ENCODE measurements at places on chromosomes 4 and X.

DNA sequence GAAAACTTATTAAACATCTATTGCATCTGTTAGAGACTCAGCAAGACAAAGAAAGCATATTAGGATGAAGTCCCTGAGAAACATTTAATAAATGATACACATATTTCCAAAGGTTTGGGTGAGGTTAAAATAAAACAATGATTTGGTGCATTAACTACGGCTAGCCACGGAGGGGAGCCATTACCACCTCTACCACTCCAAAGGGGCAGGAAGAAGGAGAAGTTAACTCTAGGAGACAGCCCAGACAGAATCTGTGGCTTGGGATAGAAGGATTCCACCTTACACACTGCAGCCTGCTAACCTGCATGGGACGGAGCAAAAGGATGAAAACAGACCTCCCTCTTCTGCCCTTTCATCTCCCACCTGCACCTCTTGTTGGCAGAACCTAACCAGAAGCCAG, 189.1 kb upstream of the C1QTNF7 start:
- no peak for DNase-seq

DNA sequence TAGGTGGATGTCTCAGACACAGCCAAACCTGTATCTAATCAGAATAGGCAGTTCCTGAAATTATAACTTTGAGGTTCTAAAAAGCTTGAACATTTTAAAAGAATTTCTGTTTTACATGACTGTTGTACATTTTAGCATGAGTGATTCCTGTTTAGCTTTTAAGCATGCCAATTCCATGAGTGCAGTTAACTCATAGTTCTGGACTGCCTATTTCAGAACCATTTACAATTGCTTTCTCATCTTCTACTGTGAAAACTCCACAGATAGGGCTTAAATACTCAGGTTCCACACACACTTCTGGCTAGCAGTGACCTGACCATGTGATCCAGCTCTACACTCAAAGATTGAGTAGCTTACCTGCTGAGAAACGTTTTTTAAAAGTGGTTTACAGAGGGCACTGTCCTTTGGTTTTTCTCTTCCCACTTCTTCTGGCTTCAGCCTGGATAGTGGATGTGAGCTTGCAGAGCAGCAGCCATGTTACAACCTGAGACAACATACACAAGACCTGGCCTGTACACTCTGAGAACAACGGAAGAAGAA, 280.8 kb downstream of the ANKRD50 start:
- DNase-seq, result no peak

GRCh38 chr4:76997532-76997931, 48.0 kb downstream of the SEPTIN11 start:
- DNase-seq, result no peak

DNA sequence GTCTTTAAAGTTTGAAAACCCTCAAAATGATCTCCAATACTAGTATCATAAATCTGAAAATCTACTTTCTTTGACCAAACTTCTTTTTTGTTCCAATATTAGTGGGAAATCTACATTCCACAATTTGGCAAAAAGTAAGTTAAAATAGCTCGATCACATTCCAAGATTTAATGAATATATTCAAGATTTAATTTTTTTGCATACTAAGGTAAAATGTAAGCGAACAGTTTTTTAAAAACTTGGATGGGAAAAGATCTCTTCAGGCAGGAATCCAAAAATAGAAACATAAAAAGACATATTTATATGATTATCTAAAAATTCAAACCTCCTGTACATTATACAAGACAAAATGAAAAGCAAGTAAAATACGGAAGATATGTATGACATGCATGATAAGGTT, 31.2 kb downstream of the CNOT6L start:
- no peak for DNase-seq

GRCh38 chrX:44733931-44734330, 109.9 kb upstream of the DUSP21 start:
- no peak for DNase-seq

GRCh38 chr4:149031399-149031798, 589.2 kb upstream of the NR3C2 start:
- DNase-seq, result no peak

DNA sequence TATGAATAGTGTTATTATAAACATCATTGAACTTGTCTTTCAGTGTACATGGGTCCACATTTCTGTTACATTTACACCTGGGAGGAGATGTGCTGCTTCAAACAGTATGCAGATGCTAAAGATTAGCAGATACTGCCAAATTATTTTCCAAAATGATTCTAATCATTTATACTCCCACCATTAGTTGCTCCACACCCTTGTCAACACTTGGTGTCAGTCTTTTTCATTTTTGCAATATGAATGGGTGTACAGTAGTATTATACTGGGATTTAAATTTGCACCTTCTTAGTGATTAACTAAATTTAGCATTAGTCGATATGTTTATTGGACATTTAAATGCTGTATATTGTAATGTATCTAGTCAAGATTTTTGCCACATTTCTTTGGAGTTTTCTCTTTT, 131.6 kb upstream of the GRID2 start:
- DNase-seq, result no peak

GRCh38 chrX:19739683-19740082, 147.7 kb downstream of the SH3KBP1 start:
- DNase-seq, result peak; percentile 10

- DNase-seq, result no peak
Observed at GRCh38 chr4:182145334-182145905, 97.8 kb upstream of the TENM3 start.

GRCh38 chr4:52248820-52249219, 197.7 kb downstream of the SPATA18 start:
- no peak for DNase-seq

- no peak for DNase-seq
Observed at GRCh38 chr4:17096692-17097091, 198.2 kb upstream of the LDB2 start.

DNA sequence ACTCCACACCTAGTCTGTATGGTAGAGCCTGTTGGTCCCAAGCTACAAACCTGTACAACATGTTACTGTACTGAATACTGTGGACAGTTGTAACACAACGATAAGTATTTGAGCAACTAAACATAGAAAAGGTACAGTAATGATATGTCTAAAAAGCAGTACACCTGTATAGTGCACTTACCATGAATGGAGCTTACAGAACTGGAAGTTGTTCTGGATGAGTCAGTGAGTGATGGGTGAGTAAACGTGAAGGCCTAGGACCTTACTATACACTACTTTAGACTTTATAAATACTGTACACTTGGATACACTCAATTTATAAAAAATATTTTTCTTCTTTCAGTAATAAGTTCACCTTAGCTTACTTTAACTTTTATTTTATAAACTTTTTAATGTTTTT, 104.0 kb downstream of the TMA16 start:
- no peak for DNase-seq

DNA sequence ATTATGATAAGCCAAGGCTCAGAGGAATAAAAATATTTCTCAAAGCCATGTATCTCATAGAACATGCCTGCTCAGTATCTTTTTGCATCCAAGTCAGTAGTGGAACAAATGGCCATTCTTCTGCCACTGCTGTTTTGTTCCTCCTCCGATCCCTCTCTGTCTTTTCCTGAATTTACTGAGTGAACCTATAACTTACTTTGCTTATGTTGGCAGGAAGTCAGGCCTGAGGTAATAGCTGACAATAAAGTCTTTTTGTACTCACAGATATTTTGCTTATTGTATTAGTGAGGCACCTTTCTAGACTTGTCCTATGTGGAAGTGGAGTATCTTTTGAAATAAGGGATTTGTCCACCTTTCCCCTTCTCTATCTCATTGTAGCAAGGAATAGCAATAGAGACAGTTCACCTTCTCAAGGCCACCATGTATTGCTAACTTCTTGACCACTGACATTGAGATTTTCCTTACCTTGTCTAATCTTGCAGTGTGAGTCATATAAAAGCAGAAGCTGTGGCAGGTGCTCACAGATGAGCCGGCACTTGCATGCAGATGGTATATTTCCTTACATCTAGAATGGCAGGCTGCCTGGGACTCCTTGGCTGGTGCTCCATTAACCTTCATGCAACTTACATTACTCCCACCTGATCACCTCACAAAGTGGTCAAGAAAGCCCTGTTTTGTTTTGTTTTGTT, 68.2 kb downstream of the AGTR2 start:
- no peak for DNase-seq

DNA sequence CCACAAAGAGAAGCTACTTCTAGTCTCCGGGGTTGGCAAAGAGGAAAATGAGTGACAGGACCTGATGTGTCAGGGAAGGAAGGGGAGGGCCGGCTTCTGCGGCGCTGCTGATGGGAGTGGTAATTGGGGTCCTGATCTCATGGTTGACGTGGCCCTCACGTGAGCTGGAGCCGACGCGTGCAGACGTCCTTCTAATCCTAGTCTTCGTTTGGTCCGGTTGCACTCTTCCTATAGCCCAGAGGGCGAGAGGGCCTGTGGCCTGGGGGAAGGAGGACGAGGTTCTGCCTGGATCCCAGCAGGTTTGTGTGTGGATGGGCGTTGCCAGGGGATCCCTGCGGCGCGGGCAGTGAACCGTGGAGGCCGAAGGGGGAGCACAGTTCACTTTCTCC, at the start of gene ARMCX1:
TSS of gene ARMCX1 (plus strand) at position 186 of the 389 bp plus-strand sequence. CDS start 2,384 bp downstream, outside the sequence.
- no peak for DNase-seq

DNA sequence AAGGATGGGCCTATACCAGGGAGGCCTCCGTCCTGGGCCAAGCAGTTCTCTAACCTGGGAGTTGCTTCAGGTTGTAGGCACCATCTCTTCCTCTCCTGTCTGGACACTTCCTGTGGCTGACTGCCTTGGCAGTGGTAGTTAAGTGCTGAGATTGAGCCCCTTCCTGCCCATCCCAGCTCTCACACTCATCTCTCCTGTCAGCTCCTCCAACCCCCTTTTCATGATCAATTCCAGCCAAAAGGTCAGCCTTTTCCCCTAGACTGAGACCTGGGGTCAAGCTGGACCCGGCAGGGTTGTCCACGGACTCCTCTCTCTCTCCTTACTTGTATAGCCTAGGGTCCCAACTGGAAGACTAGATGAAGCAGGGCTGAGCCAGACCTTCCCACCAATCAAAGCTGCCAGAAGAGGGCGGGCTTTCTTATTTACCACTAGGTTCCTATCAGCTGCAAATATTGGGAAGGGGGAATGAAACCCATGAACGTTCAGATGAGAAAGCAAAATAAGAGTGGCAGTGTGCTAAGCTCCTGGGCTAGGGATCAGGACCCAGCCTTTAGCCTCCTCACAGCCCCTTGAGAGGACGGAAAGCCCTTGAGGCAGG, 34.5 kb downstream of the KDM5C start:
- DNase-seq, result no peak

DNA sequence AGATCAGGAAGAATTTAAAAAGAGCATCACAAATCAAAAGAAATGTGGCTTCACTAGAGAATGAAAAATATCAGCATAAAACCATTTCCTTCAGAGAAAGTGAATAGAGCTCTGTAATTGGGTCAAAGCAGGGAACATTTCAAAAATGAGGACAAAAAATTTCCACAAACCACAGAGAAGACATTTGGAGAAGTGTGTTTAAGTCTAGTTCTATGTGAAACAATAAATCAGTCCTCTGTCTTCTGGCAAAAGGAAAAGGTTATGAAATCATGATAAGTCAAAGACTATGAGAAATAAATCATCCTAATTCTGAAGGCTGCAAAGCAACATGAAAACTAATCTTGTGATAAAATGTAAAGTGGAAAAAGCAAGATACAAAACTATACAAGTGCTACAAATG, 27.9 kb downstream of the SMPX start:
- no peak for DNase-seq

- no peak for DNase-seq
Observed at GRCh38 chrX:31870267-31870666, 798.4 kb upstream of the FTHL17 start.

DNA sequence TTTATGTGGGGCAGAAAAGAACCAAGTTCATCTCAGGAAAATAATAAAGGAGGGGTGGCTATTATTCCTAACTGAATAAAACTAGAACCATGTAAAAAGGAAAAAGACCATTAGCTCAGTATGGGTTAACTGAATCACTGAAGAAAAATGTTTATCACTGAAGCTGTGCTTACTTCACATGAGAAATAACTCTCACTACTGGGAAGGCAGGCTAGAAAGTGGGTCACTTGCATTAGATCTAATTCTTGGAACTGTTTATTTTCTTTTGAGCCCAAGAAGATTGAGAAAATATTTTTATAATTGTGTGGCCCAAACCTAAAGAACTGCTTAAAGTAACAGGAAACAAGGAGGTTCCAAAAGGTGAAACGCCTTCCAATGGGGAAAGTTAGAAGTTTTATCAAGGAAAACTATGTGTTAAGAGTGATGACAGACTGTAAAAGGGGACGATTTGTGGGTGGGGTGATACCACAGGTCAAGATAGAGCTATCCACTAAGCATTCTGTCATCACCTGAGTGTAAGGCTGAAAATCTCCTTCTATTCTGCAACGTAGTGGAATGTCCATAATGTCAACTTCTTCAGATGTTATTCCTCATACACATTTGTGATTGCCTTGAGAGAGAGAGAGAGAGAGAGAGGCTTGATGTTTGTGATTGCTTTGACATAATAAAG, 1083.5 kb downstream of the PCDH7 start:
- DNase-seq, result no peak

GRCh38 chr4:141646969-141647368, 10.6 kb downstream of the IL15 start:
- no peak for DNase-seq

GRCh38 chr4:17718471-17718870, 63.0 kb downstream of the FAM184B start:
- no peak for DNase-seq

DNA sequence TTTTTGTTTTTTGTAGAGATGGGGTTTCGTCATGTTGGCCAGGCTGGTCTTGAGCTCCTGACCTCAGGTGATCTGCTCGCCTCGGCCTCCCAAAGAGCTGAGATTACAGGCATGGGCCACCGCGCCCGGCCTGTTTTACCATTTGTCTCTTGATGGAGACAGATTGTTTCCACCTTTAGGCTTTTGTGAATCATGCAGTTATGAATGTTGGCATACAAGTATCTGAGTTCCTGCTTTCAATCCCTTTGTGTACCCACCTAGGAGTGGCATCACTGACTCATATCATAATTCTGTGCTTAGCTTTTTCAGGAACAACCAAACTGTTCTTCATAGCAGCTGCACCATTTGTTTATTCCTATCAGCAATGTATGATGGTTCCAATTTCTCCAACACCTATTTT, 20.2 kb upstream of the MGST2 start:
- DNase-seq, result no peak

DNA sequence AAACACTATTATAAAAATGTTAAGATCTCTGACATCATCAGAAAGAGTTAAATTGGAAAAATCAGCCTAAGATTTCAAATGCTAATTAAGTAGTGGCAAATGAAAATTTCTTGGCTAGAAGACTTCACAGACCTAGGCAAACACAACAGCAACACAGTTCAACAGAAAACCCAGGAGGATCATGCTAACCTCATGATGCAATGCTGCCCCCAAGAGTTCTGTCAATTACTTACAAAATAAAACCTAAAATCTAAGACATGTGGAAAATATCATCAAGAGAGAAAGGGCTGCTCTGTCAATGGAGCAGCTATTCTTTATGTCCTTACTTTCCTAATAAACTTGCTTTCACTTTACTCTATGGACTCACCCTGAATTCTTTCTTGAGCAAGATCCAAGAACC, 21.0 kb downstream of the S100G start:
- DNase-seq, result no peak

- no peak for DNase-seq
Observed at GRCh38 chrX:78658845-78659744, at the start of gene RTL3. Gene RTL3 (minus strand): TSS chrX:78659328. CDS start chrX:78658420, 908 bp downstream.

GRCh38 chr4:6299875-6300274, 30.2 kb downstream of the WFS1 start:
- no peak for DNase-seq

Measured in stimulated activated CD8-positive, alpha-beta memory T cell treated with anti-CD3 and anti-CD28 coated beads, Interleukin-15, amount 100 ng/mL, for 4 hours (primary cell).